NCI-H1930 (cell line): ENCODE measurements at places on chromosomes 12 and 14.

GRCh38 chr14:53814392-53814791, 142.2 kb downstream of the BMP4 start:
- DNase-seq, result no peak

DNA sequence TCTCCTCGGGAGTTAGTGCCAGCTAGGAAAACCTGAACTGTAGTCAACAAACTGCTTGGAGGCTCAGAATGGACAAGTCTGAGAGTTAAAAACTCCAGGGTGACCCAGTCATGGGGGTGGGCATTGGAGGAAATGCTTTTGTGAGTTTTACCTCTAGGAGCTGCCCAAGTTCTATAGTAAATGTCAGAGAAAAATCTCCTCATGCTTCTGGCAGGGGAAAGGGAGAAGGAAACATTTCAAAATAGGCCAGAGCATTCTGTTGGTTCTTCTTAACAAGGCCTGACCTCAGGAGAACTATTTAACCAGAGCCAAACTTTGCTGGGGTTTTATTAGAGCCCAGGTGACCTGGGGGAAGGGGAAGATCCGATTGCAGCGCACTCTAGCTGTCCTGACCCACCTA, 12.3 kb downstream of the NINJ2 start:
- DNase-seq, result no peak

DNA sequence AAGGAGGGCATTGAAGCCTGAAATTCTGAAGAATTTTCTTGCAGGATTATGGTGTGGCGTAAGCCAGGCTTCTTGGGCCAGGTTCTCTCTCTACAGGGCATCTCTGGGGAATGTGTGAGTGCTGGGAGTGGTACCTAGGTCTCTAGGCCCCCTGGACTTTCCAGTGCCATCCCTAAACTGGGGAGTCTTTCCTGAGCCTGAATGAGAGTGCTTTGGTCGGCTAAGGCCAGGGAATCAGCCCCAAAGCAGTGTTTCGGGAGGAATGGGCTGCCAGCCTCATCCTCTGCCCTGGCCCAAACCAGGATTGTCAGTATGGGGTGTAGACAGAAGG, 93.9 kb downstream of the CALM1 start:
- DNase-seq, result no peak

DNA sequence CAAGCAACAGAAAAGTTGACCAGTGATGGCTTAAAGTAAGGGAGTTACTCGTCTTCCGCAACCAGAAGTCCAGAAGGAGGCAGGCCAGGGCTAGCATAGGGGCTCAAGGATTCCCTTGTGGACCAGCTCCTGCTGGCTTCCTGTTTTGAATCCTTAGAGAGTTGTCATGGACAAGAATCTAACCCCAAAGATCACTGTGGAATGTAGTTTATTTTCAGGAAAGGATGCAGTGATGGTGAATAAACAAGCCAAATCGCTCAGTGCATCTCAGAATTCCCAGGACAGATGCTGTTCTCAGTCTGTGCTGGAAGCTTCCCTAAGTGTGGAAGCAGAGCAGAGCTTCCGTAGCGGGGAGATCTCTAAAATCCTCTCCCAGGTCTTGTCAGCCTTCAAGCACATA, 311.3 kb downstream of the C12orf75 start:
- no peak for DNase-seq

GRCh38 chr14:65470404-65470880, 57.9 kb downstream of the FUT8 start:
- no peak for DNase-seq

- DNase-seq, result no peak
These were observed 118.4 kb upstream of the ARID2 start for GRCh38 chr12:45611061-45611460.
